NCI-H774 (cell line): ENCODE measurements at places on chromosomes 13 and 19.

GRCh38 chr13:72290962-72291681 lies 424.1 kb upstream of the DACH1 start:
- DNase-seq, result no peak

- DNase-seq, result no peak
These were observed 226.6 kb downstream of the MZT1 start for GRCh38 chr13:72500851-72501250.

- DNase-seq, result no peak
These were observed 586.9 kb upstream of the KLHL1 start for GRCh38 chr13:70694996-70695715.

DNA sequence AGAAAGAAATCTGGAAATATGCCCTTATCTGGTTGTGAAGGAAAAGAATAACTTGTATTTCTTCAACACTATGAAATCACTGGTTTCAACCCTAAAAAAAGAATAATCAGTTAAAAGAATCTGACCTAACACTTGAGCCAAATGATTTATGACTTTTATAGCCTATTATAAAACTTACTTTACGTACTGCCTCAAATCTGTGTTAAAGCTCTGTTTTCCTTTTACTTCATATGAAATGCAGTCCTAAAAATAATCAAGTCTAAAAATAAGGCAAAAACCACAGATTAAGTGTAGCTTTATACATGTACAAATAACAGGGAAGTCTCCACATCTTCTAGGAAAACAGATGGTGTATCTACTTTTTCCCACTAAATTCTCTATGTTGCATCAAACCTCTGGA lies 101.3 kb downstream of the VWA8 start:
- DNase-seq, result no peak

- peak; percentile 28 for DNase-seq
These were observed 19.3 kb upstream of the DPP9 start for GRCh38 chr19:4742723-4743646.

DNA sequence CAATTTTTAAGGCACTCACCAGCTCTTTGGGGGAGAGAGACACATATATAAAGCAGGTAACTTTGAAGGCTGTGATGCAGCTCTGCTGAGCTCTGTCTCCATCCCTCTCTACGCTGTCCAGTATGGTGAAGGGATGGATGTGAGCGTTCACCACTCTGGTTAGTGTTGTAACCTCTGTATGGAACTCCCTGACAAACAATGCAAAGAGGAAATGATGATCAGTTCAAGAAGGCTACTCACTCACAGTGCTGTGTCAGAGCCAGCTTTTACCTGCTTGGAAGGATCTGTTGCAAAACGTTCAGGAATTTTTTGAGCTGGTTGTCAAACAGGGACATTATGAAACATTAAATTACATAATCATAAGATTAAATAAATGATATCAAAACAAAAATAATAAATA lies 90.8 kb upstream of the SLC10A2 start:
- no peak for DNase-seq

DNA sequence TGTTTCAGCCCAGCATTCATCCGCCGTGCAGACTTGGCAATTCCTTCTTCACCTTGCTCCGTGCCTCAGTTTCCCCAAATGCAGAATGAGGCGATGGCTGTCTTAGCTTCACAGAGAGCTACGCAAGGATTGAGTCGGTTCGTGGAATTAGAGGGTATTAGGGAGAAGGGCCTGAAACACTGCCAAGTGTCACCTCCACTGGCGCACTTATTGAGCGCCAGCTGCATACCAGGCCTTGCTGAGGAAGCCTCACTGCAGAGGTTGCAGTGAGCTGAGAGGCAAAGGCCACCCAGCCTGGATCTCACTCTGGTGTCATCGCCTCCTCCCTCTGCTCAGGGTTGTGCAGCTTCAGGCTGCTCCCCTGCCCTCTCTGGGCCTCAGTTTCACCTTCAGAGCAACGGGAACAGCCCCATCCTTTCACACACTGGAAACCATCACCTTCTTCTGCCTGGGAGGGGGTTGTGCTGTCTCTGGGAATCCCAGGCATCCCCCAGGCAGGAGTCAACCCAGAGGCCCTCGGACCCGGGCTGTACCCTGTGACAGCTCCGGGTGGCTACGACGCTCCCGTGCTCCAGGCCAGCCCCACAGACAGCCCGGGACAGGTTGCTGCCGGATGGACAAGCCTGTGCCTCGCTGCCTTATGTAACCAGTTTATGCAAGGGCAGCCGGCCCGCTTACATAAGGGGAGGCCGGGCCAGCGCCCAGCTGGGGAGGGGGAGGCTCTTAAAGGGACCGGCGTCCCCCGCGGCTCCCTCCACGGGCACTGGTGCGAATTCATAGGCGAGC lies 31.9 kb downstream of the NFIC start:
- DNase-seq, result no peak

DNA sequence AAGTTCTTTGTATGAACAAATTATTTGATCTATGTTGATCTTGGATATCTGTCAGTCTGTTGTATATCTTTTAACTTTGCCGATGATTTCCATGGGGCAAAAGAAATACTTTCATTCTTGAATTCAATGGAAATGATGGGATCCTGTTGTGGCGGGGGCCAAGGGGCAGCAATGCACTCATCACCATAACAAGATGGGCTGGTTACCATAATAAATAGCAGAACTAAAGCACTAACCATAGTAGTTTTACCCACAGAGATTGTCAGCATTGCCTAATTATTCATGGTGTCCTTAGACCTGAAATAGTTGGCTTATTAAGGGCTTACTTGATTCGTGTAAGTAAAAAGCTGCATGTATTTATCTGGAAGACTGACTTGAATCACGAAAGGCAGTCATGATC lies 309.6 kb downstream of the RFC3 start:
- DNase-seq, result no peak

- DNase-seq, result no peak
These were observed 27.0 kb upstream of the SIGLEC11 start for GRCh38 chr19:49988007-49988406.

DNA sequence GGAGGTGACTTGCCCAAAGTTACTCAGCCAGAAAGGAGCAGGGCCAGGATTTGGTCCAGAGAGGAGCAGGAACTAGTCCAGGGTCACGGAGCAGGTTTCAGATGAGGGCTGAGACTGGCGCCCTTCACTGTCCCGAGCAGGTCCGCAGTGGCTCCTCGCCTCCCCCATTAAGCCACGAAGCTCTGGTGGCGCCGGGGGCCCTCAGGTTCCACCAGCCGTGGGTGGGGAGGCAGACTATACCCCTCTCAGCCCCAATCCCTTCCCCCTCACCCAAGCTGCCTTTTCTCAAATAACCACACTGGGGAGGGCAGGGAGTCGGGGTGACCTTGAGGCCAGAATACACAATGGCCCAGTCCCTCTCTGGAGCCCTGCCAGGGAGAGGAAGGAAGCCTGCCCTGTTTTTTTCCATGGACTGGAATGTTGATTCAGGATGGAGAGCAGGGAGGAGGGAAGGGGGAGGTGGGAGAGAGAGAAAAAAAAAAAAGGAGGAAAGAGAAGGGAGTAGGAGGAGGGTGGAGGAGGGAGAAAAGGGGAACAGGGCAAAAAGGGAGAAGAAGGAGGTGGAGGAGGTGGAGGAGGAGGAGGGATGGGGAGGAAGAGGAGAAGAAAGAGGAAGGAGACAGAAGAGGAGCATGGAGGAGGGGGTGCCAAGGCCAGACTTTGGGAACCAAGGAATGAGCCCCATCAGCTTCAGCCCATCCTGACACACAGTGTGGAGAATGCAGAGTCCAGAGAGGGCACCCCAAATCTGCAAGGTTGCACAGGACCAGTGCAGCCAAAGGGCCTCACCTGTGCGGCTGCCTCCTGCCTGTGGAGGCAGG lies 19.7 kb downstream of the CEACAM16 start:
- peak; percentile 1 for DNase-seq

GRCh38 chr13:24360106-24360505 lies 50.7 kb downstream of the C1QTNF9 start:
- no peak for DNase-seq

GRCh38 chr13:75180805-75181455 lies 301.0 kb downstream of the TBC1D4 start:
- no peak for DNase-seq

DNA sequence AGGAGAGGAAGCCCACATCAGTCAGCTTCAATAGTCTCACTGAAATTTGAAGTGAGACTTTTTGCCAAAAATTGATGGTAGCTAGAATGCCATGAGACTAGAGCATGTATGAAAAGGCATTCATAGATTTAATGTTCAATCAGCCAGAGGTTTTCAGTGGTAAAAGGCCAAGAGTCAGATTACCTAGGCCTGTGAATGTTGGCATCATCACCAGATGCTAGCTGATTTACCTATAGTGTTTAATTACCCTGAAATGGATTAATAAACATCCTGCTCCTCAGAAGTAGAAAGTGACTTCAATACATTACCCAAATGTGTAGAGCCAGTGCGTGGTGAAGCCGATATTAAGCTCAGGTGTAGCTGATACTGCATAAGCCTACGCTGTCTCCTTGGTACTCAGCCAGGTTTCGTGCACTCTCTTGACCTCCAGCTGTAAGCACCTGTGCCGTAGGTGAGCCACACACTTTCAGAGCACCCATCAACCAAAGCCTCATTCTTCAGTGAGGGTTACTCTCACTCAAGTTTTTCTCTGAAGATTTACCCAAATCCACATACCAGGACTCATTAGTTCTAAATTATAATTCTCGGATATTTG lies 1140.3 kb upstream of the SLC10A2 start:
- no peak for DNase-seq

DNA sequence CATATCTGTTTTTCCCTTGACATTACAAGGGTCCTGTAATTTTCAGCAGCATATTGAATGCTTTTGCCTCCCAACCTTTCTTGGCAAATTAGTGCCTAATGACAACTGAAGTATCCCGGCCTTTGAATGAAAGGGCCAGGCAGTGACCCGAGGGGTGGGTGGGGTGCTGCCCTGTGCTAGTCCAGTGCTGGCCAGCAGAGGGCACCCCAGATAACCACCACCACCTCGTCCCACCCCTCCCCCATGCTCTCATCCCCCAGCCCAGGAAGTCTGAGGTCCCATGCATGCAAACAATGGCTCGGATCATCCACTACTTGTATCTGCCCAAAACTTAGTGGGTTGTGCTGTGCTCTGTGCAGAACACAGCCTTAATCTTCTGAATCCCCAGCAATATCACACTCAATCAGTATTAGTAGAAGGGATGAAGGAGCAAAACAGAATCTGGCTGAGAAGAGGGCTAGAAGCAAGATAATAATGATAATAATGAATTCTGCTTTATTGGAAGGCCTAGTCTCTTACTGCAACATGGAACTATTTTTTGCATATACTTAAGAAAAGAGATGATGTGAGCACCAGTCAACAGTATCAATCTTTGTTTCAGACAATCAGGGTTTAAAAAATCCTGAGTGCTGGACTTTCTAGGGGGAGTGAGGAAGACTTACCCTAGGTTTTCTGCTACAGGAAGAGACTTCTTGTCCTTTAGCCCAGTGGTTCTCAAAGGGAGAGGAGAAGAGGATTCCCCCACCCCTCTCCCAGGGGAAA lies 3.8 kb downstream of the ATP12A start:
- no peak for DNase-seq

GRCh38 chr13:61880578-61881283 lies 465.1 kb upstream of the PCDH20 start:
- DNase-seq, result no peak

DNA sequence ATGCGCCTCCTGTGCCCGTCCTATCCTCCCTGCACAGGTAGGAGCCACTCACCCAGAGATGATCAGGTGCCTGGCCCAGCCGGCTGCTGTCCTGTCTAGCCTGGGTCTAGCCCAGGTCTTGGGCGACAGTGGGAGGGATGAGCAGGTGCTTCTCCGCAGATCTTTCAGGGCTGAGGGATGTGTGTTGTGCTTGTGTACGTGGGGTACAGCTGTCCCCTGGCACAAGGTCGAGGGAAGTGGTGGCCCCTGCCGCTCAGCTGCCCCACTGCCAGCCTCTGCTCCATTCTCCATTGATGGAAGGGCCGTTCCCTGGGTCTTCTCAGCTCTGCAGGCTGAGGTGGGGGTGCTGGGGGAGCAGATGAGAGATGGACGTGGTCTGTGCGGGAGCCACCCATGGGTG lies 13.0 kb downstream of the WTIP start:
- DNase-seq, result no peak

GRCh38 chr19:53195265-53195903 lies 2.2 kb upstream of the ZNF665 start:
- peak; percentile 60 for DNase-seq

GRCh38 chr13:48037346-48038173 lies at the start of gene NUDT15:
Gene NUDT15 (plus strand): TSS chr13:48037726. CDS start chr13:48037747, 21 bp downstream.
- DNase-seq, result peak; percentile 85

DNA sequence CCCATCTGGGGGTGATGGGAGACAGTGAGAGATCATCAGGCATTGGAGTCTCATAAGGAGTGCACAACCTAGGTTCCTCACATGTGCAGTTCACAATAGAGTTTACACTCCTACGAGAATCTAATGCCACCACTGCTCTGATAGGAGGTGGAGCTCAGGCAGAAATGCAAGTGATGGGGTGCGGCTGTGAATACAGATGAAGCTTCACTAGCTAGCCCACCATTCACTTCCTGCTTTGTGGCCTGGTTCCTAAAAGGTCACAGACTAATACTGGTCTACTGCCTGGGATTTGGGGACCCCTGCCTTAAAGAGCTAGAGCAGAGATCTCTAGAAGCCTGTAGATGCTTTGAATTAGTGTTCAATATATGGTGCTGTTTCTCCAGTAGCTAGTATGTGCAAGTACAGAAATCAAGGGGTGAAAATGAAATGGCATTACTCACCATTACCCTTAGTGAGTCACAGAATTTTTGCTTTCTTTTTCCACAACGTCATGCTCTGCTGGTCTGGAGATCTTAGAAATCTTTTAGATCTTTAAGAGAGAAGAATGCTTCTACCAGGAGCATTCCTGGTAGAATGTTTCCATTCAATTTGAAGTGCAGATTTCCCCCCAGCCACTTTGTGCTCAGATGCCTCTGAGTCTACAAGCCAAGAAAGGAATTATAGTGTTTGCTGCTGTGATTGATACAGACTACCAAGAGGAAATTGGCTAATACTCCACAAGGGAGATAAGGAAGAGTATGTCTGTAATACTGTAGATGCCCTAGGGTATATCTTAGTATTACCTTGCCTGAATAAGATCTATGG lies 2301.2 kb downstream of the PCDH9 start:
- DNase-seq, result no peak

DNA sequence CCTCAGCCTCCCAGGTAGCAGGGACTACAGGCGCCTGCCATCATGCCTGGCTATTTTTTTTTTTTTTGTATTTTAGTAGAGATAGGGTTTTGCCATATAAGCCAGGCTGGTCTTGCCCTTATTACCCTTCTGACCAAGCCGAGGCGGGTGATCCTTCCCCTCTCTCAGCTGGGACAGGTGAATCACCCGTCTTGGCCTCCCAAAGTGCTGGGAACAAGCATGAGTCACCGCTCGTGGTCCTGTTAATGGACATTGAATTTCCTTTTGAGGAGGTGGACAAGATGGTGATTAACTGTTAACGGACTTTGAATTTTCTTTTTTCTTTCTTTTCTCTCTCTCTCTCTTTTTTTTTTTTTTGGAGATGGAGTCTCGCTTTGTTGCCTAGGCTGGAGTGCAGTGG lies 10.6 kb downstream of the CD70 start:
- DNase-seq, result no peak

- no peak for DNase-seq
These were observed 1234.7 kb downstream of the SLITRK1 start for GRCh38 chr13:82647540-82647939.

- no peak for DNase-seq
These were observed 82.6 kb downstream of the WDFY2 start for GRCh38 chr13:51666839-51667238.
